ENCODE measurements at places on chromosomes 11 and 22.
A peak's percentile ranks its signal among the peaks of the same experiment; 100 is the strongest.

GRCh38 chr11:508956-509355 is 1.9 kb upstream of the RNH1 start:
- DNase-seq = no peak

- DNase-seq = no peak
These were observed 68.4 kb downstream of the MYEOV start for GRCh38 chr11:69362315-69362714.

- DNase-seq = peak; percentile 89
These were observed 491.8 kb downstream of the ETS1 start for GRCh38 chr11:128095466-128095981.

GRCh38 chr11:134374171-134374570 is 37.9 kb downstream of the B3GAT1 start:
- DNase-seq = no peak

DNA sequence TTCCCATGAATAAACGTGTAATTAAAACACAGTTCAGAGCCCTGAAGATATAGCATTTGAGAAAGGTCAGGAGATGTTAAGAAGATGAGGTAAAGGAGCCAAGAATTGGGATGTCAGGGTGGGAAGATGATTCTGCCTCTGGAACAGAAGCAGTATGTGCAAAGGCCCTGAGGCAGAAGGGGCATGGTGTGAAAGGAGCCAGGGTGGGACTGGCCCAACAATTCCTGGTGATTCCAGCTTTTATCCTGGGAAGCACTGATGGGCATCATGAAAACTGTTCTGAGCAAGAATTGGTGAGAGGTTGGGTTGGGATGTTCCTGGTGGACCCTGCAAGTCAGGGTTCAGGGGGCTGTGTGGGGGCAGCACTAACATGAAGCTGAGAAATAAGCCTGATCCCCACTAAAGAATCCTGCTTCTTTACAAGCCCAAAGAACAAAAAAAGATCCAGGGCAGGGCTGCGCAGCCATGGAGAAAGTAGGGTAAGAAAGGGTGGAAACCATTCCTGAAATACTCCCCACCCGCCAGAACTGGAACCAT is 2.5 kb upstream of the FXYD6 start:
- DNase-seq = no peak

Data from iris pigment epithelial cell (primary cell).